Stimulated activated CD4-positive, alpha-beta T cell treated with anti-CD3 and anti-CD28 coated beads, Interleukin-4, amount 100 ng/mL, for 48 hours (primary cell): ENCODE measurements at places on chromosomes 6 and 20.

DNA sequence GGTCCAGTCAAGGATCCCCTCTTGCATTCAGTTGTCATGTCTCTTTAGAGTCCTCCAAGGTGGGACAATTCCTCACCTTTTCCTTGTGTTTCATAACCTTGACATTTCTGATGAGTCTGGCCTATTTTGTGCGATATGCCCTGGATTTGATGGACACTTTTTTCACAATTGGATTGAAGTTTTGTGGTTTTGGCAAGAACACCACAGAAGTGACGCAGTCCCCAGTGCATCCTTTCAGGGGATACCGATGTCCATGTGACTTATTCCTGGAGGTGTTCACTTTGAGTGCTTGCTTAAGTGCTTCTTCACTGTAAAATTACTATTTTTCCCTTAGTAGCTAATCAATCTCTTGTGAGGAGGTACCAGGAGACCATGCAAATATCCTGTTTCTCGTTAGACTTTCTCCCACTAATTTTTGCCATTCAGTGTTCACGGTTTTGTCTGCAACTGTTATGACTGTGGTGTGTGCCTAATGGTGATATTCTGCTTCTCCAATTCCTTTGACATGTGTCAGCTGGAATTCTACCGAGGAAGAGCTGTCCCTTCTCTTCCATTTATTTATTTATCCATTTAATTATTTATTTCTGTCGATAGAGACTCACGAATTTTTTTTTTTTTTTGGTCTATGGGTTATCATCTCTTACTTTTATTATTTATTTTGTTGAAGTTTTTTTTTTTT lies 30.8 kb downstream of the BPIFB4 start:
- DNase-seq: no peak

- no peak for DNase-seq
These were observed 250.8 kb downstream of the LAMA2 start for GRCh38 chr6:129133770-129134192.

DNA sequence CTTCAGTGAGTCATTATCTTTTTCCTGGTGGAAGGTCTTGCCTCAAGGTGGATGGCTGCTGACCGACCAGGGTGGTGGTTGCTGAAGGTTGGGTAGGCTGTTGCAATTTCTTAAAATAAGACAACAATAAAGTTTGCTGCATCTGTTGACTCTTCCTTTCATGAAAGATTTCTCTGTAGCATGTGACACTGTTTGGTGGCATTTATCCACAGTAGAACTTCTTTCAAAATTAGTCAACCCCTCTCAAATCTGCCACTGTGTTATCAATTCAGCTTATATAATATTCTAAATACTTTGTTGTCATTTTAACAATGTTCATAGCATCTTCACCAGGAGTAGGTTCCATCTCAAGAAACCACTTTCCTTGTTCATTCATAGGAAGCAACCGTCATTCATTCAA lies 66.8 kb upstream of the ATXN1 start:
- DNase-seq: no peak

GRCh38 chr6:24545691-24546090 lies 50.9 kb downstream of the ALDH5A1 start:
- DNase-seq: no peak

DNA sequence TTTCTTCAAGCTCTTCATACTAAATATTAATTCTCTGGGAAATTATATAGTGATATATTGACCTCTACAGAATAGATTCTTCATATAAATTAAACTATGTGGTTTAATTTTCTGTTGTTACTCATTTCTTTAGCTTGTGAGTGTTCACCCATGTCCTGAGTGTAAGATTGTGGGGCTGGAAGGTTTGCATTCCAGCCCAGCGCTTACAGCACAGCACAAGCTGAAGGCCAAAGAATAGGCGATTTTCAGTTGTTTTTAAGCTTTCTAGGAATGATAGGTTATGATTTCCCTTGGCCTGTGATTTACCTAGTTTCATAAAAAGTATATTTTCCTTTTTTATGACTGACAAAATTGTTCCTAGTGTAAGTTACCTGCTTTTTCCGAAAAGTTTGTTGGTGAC lies 194.1 kb downstream of the PLCB1 start:
- DNase-seq: no peak

- DNase-seq: no peak
These were observed 4.0 kb upstream of the DSN1 start for GRCh38 chr20:36777576-36777975.

DNA sequence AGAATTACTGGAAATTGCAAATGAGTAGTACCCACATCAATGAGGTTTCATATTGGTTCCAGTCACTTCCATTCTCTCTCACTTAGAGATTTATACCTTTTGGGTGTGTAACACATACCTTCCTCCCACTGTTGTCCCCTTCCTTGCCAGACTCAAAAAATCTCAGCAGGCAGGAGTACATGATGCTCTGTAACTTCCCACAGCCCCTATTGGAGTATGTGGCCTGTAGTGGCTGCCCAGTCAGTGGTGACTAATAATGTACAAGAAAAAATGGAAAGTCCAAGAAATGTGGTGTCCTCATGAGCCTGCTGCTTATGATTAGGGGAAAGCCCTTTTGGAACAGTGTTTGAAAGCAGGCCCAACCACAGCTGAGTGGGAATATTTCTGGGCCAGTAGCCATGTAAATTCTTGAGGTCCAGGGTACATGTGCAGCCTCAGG lies 312.0 kb downstream of the ZFAND3 start:
- DNase-seq: peak; percentile 8

DNA sequence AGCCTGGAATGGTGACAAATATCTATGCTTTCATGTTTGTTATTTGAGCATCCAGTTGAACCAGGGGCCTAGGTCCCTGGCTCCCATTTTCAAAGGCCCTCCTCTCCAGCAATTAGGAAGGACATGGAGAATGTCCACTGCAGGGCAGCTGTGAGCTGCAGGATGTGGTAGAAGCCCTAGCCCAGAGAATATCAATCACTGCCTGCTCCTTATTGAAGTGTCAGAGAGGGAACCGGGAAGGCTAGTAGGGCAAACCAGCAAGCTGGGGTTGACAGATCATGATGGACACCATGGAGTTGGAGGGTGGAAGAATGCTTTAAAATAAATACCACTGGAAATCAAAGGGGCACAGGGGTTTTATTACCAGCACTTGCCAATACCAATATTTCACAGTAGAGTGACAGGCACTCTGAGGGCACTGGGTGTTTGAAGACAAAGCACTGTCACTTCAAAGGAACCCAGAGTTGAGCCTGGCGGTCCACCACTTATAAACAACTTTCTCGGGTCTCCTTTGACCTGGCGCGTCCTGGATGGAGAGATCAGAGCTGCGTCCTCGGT lies 47.7 kb downstream of the ZNF831 start:
- no peak for DNase-seq

DNA sequence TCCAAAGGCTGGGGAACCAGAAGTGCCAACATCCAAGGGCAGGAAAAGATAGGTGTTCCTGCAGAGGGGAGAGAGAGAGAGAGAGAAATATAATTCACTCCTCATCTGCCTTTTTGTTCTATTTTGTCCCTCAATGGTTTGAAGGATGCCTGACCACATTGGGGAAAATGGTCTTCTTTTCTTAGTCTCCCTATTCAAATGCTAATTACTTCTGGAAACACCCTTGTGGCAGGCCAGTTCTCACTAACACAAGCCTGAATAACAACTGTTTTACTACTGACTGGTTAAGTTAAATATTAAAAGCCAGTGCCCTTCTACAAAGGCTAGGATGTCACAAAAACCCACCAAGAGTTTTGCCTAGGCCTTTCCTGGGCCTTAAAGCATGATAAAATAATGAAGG lies 425.4 kb upstream of the HTR1E start:
- no peak for DNase-seq

DNA sequence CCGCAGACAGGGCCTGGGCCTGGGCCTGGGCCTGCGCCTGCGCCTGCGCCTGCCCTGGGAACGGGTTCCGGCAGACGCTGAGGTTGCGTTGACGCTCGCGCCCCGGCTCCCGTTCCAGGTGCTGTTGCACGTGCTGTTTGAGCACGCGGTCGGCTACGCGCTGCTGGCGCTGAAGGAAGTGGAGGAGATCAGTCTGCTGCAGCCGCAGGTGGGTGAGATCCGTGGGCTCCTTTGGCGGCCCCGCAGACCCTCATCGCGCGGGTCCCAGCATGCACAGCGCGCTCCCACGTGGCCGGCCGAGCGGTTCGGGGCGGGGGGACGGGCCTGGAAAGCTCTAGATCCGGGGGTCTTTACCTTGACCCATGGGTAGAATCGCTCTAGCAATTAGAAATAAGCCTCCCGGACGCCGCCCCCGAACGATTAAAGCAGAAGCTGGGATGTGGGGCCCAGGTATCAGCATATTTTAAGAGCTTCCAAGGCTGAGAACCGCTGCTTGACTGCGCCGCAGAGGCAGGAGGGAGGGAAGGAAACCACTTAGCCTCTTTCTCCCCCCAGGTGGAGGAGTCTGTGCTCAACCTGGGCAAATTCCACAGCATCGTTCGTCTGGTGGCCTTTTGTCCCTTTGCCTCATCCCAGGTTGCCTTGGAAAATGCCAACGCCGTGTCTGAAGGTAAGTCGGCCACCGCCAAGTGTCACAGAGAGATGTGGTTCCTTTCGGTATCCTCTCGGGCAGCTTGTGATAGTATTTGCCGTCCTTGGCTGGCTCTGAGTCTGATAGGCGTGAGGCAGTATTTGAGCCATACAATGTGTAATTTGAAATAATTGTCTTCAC lies 508 bp downstream of the NOP56 start:
- peak; percentile 48 for DNase-seq

- no peak for DNase-seq
These were observed 423.8 kb upstream of the ID4 start for GRCh38 chr6:19413323-19413722.

- DNase-seq: no peak
These were observed 192.3 kb upstream of the RIN2 start for GRCh38 chr20:19565736-19566135.

GRCh38 chr6:10613723-10614122 lies 80.7 kb downstream of the C6orf52 start:
- no peak for DNase-seq
